Foreskin keratinocyte (primary cell): ENCODE measurements at places on chromosomes 3 and 15. TPM values are rescaled to one million over a fixed set of nuclear protein-coding genes. Genes with fewer than 3 reads are reported as not detected.

GRCh38 chr15:76961268-76962011, 29.9 kb downstream of the RCN2 start:
- DNase-seq = no peak

DNA sequence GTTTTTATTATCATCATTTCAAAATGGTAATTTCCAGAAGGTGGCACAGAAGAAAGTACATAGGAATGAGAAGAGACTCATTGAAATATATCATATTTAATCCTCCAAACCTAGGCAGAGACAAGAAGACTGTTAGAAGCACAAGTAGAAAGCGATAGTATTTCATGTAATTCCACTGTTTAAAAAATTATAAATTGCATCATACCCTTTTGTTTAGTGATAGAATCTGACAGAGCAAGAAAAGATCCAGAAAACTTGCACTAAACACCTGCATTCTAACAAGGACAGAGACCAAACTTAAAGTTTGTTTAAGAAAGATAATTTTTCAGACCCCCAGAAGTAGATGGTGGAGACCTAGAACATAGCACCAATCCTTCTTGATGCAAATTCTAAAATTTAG, 56.9 kb upstream of the CD96 start:
- DNase-seq = no peak

- peak; percentile 73 for DNase-seq
Measured at GRCh38 chr3:111917300-111917699, 58.2 kb downstream of the PHLDB2 start.

DNA sequence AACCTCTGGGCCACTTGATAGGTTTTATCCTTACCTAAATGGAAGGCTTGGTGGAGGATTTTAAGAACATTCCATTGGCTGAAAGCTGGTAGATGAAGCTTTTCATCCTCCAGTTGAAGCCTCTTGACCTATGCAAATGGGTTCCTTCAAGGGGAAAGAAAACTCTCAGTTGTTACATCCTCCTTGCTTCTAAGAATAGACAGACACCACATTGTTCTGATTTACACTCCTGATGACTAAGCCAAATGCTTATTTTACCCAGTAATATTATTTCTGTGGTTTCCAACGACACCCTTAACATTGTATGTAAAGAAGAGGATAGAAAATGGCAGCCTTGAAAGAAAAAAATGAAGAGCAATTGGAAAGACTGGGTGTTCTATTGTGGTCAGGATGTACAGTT, 480.5 kb downstream of the OTOL1 start:
- DNase-seq = peak; percentile 3

DNA sequence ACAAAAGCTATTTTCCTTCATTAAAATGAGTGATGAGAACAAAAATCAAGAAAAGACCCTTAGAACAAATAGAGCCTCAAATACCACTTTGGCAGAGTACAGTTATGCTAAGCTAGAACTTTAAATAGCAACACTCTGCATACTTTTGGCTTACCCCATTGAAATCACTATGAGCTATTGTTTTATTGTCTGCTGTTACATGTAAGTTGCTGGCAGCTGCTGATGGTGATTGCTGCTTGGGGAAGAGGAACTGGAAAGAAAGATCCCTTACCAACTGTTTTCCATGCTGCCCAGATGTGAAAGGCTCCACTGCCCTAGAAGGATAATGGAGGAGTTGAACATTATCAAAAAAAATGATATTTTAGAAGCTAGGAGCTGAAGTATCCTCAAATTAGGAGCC, 135.4 kb downstream of the SYNPR start:
- no peak for DNase-seq

DNA sequence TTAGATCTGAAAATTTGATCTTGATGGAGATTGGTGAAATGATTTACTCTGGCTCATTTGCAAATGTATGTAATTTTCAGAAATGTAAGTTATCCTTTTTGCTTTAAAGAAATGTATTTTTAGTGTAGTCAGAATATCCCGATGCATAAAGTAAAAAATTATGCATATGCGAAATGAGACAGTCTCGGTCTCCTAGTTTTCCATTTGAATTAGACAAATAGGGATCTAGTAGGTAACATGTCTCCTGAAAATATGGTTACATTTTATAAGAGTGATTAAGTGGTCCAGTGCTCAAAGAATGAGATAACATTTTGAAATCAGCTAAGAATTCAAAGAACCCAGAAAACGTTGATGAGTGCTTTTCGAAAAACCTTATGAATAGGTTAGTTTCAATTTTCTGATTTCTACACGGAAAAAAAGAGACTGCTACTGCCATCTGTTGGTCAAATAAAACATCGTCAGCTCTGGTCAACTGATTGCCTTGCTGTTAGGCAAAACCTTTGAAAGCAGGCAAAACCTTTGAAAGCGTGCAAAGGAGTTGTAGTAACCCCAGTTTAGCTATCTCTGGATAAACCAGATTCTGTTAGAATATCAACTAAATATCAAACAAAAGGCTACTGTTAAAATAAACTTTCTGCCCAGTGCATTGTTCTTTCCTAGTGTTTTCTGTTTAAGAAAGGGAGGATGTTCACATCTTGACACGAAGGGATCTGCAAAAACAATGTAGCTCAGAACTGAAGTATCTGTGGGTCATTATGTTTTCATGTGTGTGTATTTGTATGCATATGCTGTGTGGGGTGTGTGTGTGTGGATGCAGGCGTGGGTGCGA, 59.3 kb upstream of the CHMP2B start:
- no peak for DNase-seq

DNA sequence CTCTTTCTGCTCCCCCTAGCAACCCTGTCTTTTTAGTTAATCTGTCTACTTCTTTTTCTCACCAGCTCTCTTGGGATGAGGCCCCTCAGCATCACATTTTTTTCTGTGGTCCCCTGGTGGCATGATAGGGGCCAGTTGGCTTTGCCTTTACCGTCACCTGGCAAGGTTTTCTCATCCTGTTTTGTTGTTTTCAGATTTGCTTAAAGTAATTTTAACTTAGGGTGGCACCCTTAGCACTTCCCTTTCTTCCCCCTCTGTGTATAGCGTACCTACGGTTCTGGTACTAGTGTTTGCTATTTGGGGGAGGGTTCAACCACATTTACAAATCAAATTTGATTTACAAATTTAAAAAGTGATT, 35.6 kb downstream of the PDCD6IP start:
- DNase-seq = no peak

DNA sequence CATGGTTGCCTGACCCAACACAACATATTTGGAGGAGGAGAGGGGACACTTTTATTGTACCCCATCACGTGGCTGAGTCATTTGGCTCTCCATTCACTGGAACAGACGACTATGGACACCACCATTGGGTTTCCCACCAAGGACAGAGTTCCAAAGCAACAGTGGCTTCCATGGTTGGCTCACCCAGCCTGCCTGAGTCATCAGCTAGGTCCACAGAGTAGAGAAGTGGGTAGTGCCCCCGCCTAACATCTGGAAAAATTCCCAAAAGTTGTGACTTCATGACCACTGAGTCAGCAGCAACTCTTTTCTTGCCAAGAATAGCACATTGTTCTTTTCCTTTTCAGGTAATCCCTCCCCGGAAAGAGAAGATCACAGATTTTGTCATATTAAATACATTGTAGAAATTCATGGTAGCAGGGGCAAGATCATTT, 3.0 kb upstream of the PPP1R2 start:
- peak; percentile 79 for DNase-seq

EPHB3 gene
- 5.2 and 10.8 TPM in 2 replicates for total RNA-seq

FBXL22 gene
- total RNA-seq = 0.03 and 0.21 TPM in 2 replicates

EHHADH gene
- total RNA-seq = 5.5 and 5.9 TPM in 2 replicates

STIMATE gene
- 16.9 and 17.2 TPM in 2 replicates for total RNA-seq

FGD5 gene
- not detected in 2 replicates for total RNA-seq

COLQ gene
- 0.07 and 0.41 TPM in 2 replicates for total RNA-seq

TRPM7 gene
- total RNA-seq = 30.4 and 32.8 TPM in 2 replicates
